Activated naive CD4-positive, alpha-beta T cell (primary cell): ENCODE measurements at places on chromosomes 4 and X.

GRCh38 chr4:168637872-168638756 lies 141.3 kb downstream of the PALLD start:
- DNase-seq: no peak

DNA sequence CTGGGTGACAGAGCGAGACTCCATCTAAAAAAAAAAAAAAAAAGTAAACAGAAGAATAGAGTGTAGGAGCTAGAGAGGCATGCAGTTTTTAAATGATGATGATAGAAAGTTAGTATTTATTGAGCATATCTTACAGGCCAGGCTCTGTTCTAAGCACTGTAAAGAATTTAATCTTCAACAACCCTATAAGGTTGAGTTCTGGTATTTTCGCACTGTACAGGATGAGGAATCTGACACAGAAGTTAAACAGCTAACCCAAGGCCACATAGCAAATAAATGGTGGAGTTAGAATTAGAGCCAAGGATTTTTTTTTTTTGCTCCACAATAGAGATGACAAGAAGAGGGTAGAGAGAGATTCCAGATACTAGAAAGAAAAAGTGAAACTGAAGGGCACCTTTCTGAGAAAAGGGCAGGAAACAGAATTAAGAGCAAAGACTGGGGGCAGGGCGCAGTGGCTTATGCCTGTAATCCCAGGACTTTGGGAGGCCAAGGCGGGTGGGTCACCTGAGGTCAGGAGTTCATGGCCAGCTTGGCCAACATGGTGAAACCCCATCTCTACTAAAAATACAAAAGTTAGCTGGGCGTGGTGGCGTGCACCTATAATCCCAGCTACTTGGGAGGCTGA lies 56.1 kb downstream of the KLHL5 start:
- DNase-seq: no peak

- no peak for DNase-seq
Measured at GRCh38 chr4:158870626-158871334, 102.0 kb downstream of the FNIP2 start.

- no peak for DNase-seq
Measured at GRCh38 chrX:138756234-138756633, 44.7 kb upstream of the FGF13 start.

DNA sequence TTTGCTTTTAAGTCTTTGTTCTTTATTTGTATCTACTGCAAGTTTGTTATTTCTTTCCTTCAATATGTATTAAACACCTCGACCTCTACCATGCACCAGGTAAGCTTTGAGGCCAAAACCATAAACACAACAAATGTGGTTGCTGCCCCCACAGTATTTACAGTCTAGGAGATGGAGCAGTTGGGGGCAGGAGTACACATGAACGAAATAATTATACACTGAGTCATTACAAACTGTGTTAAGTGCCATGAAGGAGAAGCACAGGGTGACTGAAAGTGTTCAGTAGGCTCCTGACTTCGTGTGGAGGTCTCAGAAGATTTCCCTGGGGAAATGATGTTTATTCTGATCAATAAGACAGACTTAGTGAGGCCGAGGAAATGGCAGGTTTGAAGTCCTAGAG lies 30.3 kb downstream of the SLC25A43 start:
- no peak for DNase-seq

GRCh38 chr4:38390969-38391545 lies 272.9 kb upstream of the KLF3 start:
- DNase-seq: no peak
